ENCODE measurements at places on chromosomes 5 and 9.
A peak's percentile ranks its signal among the peaks of the same experiment; 100 is the strongest.

- DNase-seq, result no peak
These were observed 30.1 kb downstream of the GSN start for GRCh38 chr9:121298016-121298538.

DNA sequence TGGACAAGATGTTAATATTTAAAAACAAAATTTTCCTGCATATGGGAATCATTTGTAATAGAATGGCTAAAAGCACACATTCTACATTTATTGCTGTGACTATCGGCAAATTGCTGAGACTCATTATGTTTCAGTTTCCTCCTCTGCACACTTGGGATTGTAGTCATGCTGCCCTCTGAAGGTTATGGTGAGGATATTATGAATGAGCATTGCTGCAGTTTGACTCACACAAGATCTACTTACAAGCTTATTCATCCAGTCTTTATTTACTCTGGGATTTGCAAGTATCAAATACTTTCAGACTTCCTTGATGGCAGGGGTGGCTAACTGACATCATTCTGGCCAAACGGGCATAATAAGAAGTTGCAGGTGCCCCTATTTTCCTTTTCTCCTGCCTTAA lies 9.5 kb upstream of the NFIL3 start:
- DNase-seq, result no peak

- no peak for DNase-seq
These were observed 215.7 kb upstream of the ZNF608 start for GRCh38 chr5:124962111-124962510.

DNA sequence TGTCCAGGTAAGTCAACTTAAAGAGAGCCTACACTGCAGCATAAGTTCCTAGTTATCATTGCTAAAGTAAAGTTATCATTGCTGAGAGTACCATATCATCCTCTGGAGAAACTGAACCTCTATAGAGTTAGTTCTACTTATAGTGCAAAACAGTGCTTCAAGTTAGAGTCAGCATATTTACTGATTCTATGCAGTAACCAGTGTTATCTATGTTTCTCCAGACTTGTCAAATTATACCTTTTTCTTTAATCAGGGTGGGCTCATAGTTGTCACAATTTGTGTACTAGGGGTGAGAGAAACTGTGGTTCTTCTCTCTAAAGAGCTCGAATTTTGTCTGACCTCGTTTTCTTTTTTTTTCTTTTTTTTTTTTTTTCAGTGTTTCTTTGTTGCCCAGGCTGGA lies 79.6 kb downstream of the ANXA2R start:
- DNase-seq, result no peak

DNA sequence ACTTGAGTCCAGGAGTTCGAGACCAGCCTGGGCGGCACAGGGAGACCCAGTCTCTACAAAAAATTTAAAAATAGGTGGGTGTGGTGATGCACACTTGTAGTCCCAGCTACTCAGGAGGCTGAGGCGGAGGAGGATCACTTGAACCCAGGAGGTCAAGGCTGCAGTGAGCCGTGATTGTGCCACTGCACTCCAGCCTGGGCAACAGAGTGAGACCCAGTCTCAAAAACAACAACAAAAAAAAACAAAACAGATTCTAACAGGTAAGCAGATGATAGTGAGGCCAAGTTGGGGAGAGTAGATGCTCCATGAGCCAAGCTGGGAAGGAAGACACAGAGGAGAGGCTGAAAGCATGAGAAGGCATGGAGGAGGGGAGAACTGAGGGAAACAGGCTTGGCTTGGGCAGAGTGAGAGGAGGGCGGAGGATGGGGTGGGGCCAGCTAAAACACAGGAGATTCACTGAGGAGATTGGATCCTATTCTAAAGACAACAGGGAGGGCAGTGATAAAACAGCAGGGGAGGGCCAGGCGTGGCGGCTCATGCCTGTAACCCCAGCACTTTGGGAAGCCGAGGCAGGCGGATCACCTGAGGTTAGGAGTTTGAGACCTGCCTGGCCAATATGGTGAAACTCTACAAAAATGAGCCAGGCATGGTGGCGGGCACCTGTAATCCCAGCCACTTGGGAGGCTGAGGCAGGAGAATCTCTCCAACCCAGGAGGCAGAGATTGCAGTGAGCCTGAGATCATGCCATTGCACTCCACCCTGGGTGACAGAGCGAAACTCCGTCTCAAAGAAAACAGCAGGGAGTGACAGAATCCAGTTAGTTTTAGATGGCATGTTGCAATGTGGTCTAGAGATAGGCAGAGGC lies 8.4 kb downstream of the RPS14 start:
- DNase-seq, result no peak

DNA sequence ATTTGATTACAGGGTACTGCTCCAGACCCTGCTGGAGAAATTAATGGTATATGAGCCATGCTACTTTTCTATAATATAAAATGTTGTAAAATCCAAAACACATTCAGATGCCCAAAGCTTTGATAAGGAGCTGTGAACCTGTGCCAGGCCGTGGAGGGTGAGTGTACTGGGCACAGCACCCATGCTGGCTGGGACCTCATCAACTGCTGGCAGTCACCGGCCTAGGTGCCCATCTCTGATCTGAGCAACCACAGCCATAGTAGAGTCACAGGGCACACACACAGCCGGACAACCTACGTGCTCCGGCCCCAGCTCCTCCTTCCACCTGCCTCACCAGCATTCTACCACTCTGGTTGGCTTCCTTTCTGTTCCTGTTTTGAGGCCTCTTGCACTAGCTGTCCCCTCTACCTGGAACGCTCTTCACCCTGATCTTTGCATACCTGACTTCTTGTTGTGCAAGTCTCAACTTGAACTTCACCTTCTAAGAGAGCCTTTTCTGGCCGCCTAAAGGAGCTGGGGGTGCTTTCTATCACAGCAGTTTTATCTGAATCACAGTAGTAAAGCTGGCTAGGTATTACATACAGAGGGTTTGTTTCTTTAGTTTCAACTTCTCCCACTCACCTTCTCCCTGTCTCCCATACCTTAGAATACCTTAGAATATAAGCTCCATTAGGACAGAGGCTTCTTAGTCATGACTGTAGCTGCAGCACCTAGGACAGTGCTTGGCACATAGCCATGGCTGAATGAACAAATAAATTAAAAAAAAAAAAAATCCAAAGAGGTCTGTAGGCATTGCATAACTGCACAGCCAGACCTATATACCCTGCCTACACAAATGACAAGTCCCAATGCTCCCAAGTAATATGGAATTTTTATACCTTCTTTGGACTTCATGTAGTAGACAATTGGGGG lies 51.7 kb downstream of the MED27 start:
- no peak for DNase-seq

GRCh38 chr5:172541773-172542136 lies 87.4 kb upstream of the SH3PXD2B start:
- DNase-seq, result no peak

DNA sequence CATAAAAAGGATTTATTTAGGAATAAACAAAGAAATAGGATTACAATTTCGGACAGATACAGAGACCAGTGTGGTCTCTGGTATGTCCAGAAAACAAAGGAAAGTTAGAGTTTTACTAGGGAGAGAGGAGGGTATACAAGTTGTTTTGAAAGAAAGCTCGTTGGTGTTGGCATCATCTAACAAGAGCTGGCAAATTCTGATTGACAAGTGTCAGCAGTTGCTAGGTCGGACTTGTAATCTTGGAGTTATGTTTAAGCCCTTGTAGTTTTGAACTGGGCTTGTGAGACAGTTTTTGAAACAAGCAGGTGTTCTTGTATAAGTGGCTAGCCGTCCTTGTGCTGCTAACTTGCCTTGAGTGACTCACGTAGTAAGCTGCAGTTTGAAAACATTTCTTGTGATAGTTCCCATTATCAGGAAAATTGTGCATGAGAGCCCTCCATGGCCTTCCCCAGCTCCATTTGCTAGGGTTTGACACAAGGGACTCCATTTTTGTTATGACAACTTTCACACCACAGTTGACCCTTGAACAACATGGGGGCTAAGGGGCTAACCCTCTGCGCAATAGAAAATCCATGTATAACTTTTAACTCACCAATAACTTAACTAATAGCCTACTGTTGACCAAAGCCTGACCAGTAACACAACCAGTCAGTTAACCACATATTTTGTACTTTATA lies 48.1 kb downstream of the ZNF622 start:
- DNase-seq, result no peak

- peak; percentile 11 for DNase-seq
These were observed 79.0 kb downstream of the GLDC start for GRCh38 chr9:6566409-6567139.

DNA sequence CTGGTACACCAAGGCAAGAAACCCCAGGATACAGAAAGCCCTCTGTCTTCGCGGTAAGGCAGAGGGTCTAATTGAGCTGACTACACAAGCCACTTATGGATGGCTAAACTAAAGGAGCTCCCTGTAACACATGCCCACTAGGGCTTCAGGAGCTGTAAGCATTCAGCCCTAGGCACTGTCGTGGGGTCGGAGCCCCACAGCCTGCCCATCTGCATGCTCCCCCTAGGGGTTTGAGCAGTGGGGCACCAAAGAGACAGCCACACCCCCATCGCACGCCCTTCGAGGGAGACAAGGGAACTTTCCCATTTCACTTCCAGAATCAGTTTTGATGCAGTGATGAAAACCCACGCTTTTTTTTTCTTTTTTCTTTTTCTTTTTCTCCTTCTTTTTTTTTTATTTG lies 11.0 kb upstream of the MTMR12 start:
- no peak for DNase-seq

GRCh38 chr9:112507001-112507680 lies 20.5 kb downstream of the KIAA1958 start:
- DNase-seq, result no peak

DNA sequence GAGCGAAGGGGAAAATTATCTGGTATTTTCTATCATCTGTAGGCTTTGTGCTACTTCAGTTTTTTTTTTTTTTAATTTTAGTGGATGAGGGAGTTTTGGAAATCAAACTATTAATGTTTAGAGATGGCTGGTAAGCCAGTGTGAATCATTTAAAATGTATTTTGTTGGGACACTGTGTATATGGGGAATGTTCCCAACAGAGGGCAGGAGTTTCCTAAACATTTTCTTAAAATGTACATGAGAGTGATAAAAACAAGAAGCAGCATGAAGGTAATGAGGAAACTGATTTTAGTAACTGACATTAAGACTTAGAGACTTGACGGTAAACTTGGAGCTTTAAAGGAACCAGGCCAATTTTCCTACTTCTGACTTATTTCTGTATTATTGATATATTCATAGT lies 68.2 kb upstream of the ITGA2 start:
- DNase-seq, result no peak

- DNase-seq, result no peak
These were observed 165.5 kb downstream of the SYK start for GRCh38 chr9:90967145-90967538.

- no peak for DNase-seq
These were observed 54.2 kb downstream of the LRSAM1 start for GRCh38 chr9:127505396-127506116.

DNA sequence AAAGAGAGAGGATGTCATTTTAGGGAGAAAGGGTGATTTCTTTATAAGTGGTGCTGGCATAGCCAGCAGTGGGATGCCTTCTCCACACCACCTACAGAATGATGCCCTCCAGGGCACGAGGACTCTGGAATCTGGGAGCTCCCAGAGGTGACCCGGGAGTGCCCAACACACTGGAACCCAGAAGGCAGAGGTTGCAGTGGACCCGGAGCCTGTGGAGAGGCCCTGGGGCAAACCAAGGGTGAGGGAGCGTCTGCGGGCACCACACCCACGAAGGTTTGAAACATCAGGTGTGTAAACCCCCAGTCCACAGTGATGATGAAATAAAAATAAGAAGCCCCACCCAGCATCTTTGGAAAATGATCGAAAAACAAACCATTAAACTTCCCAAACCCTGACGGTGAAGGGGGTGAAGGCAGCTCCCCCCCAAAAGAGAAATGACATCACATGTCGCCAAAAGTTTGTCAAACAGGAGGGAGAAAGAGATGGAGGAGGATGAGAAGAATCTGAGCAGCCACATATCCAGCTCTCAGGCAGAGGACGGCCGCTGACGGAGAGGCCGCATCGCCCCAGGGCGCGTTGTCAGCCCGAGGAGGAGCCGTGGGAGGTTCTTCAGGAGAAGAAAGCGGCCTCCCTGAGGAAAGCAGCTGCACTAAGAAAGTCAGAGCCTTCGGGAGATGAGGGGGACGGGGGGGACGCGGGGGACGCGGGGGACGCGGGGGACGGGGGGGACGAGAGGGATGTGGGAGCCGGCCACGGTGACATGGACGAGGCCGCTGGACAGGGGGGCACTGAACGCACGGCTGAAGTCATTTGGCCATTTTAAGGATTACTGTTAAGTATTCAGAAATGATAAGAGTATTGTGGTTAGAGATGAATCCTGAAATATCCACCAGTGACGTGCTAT lies 43.1 kb upstream of the NSMF start:
- no peak for DNase-seq

DNA sequence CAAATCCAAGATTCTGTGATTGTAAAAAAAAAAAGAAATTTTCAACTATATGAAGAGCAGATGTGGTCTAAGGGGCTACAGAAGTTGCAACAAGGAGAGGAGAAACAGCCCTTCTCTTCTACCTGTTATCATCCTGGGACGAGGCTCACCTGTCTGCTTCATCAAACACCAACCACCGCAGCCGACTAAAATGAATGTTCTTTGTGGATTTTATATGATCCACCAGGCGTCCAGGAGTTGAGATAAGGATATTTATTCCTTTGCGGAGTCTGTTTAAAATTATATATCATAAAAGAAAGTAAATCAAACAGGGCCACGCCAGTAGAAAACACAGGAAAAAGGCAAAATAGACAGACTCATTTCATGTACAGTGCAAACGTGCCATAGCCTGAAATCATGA lies 21.5 kb downstream of the DDX31 start:
- no peak for DNase-seq

GRCh38 chr5:92308679-92309078 lies 925.6 kb upstream of the ARRDC3 start:
- DNase-seq, result no peak

- no peak for DNase-seq
These were observed 170.9 kb upstream of the TBCA start for GRCh38 chr5:77947041-77947428.

DNA sequence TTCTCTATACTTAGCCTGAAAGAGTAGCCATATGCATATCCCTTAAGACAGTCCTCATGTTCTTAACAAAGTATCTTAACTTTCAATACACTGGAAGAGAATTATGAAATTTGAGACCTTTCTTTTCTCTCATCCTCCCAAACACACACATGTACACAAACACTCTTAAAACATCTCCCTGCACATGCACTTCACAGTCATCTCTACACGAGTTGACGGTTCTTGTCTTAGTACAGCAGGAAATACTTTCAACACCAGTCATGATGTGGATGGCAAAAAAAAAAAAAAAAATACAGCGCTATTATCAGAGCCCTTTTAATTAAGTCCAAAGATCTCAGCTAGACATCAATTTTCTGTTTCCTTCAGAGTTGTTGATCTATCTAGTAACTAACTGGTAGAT lies 43.6 kb upstream of the PCSK1 start:
- no peak for DNase-seq

DNA sequence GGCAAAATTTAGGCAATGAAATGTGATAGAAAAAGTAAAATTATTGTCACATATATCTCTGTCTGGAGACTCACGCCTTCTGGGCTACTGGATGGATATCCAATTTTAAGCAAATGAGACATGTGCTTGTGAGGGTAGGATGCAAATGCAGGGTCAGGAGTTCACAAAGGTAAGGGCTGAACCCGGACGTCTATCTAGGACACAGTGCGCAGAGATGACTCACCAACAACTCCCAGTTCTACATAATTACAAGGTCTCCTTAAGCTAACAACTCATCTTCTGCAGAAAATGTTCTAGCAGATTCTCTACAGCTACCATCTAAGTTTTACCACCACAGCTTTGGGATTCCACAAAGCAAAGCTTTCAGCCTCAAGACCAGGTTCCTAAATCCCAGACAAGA lies 160.5 kb downstream of the ENTREP1 start:
- DNase-seq, result no peak

Measured in heart right ventricle (tissue), 16 donors.